Effector CD4-positive, alpha-beta T cell (primary cell): ENCODE measurements at places on chromosomes 4 and X.

DNA sequence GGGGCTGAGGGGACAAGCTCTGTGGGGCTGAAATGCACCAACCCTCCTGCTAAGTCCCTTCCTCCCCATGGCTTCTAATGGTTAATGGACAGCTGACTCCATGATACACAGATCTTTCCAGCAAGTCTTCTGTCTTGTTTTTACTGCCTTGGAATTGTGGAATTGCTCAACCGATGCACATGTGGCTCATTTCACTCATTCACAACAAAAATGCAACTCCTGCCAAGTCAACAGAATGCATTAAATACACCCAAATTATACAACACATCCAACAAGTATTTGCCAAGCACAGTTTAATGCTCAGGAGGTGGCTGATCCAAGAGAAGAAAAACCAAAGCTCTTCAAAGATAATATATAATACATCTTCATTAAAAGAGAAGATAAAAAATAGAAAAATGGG is 61.9 kb upstream of the PAGE4 start:
- DNase-seq = no peak

DNA sequence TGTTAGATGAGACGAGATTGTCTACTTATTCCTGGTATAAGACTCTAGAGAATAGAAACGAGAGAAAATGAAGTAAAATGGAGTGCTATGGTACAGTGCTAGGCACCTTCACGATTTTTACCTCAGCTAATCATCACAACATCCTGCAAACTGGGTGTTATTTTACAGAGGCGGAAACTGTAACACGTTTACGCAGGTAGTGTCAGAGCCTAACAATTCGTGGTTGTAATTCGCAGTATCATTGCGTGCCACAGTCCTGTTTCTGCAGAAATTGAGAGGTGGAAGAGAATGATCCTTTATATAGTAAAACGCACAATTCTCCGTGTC is 383 bp upstream of the TBC1D19 start:
- no peak for DNase-seq

DNA sequence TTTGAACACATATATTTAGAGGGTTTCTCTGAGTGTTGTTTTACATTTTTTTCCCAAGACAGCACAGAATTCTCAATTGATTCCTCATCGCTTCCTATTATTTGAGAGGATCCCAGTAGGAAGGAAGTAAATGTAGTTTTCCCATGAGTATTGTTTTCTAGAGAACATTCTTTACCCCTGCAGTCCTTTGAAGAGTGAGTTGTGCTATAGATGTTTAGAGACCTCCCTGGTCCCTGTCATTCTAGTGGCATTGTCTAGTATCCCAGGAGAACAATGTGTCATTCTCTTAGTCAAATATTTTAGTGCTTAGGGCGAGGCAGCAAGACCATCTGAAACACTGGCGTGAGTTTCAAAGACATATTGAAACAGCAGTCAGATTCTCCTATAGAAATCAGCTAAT is 32.5 kb downstream of the SORBS2 start:
- no peak for DNase-seq

- DNase-seq = no peak
Observed at GRCh38 chr4:154609532-154609931, 2.9 kb downstream of the FGG start.

- no peak for DNase-seq
Observed at GRCh38 chr4:151169900-151170299, 70.5 kb downstream of the RPS3A start.

GRCh38 chr4:81913427-81913879 is 441.7 kb upstream of the RASGEF1B start:
- peak; percentile 33 for DNase-seq

- DNase-seq = no peak
Observed at GRCh38 chr4:160880180-160880579, 1283.6 kb downstream of the FSTL5 start.

GRCh38 chr4:4641661-4642495 is 100.0 kb upstream of the STX18 start:
- DNase-seq = no peak

- no peak for DNase-seq
Observed at GRCh38 chrX:132467026-132467425, 21.8 kb downstream of the MBNL3 start.

- no peak for DNase-seq
Observed at GRCh38 chr4:184280137-184280536, 62.5 kb upstream of the ENPP6 start.

DNA sequence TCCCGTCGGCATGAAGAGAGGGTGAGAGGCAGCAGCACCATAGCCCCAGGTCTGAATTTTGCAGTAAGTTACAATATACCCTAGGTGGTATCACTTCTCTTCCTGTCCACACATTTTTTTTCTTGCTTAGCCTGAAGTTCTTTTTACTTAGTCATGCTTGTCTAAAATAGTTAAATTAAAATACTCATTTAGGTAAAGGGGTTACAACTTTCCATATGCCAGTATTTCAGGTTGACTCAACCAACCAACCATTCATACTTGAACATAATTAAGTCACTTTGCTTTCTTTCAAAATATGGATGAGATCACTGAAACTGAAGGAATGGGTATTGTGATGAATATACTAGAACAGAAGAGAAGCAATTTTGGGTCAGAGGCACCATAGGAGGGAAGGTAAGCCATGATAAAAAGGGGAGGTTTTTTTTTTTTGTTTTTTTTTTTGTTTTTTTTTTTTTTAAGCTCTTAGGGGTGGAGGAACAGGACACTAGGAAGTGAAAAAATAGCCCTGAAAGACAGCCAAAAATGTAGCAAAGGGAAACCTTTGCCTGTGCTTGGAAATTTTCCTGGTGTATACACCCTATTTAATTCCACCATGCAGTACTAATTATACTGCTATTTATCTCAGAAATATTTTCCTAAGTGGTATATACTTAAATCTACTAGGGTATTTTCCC is 41.8 kb downstream of the RPS6KA3 start:
- DNase-seq = no peak

DNA sequence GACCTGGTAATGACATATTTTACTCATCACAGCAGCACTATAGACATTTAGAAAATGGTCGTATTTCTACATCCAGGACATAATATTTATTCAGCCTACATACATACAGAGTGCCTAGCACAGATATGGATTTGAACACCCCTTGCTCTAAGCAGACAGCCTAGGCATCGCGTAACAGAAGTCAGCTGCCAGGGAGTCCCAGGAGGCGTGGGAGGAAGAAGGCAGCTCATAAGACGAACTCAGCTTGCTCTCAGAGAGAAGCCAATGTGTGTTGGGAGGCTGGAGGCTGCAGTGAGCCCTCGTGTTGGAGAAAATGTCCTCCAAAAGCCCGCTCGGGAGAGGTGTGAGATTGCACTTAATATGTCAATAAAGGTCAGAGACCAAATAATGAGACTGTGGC is 131.6 kb downstream of the BCOR start:
- DNase-seq = no peak

- no peak for DNase-seq
Observed at GRCh38 chr4:124018383-124019317, 622.1 kb downstream of the SPRY1 start.

DNA sequence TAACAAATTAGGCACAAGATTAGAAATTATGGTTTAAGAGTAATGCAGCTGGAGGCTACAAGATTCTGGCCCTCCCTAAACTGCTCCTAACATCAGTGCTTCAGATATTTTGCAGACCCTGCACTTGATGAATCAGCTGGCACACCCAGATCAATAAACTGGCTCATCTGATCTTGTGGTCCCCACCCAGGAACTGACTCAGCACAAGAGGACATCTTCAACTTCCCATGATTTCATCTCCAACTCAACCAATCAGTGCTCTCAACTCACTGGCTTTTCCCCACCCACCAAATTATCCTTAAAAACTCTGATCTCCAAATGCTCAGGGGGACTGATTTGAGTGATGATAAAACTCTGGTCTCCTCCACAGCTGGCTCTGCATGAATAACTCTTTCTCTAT is 21.7 kb upstream of the TMEM33 start:
- no peak for DNase-seq

- DNase-seq = no peak
Observed at GRCh38 chrX:103616676-103617186, 9.0 kb downstream of the TCEAL3 start.

DNA sequence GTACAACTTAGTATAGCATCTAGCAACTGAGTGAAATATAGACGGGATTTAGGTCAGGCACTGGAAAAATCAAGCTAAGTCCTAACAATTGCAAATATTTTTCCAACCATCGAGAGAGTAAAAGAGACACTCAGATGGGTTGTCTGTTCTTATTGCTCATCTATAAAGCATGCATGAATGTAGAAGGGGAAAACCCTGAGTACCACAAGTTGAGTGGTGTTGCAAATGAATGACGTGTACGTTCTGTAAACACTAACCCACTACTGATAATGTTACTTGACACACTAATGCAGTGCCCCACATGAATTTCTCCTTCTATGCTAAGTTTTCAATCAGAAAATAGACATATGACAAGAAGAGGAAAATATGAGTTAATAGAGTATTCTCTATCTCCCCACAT is 211.2 kb downstream of the COX18 start:
- no peak for DNase-seq

GRCh38 chr4:152981842-152982241 is 45.7 kb downstream of the FHDC1 start:
- no peak for DNase-seq

DNA sequence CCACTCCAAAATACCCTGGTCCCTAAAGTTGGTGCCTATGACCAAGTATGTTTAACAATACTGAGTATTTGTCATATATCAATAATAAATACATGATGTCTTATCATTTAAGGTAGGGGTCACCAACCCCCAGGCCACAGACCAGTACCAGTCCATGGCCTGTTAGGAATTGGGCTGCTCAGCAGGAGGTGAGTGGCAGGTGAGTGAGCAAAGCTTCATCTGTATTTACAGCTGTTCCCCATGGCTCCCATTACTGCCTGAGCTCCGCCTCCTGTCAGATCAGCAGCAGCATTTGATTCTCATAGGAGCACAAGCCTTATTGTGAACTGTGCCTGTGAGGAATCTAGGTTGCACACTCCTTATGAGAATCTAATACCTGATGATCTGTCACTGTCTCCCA is 126.2 kb downstream of the HNRNPD start:
- no peak for DNase-seq

DNA sequence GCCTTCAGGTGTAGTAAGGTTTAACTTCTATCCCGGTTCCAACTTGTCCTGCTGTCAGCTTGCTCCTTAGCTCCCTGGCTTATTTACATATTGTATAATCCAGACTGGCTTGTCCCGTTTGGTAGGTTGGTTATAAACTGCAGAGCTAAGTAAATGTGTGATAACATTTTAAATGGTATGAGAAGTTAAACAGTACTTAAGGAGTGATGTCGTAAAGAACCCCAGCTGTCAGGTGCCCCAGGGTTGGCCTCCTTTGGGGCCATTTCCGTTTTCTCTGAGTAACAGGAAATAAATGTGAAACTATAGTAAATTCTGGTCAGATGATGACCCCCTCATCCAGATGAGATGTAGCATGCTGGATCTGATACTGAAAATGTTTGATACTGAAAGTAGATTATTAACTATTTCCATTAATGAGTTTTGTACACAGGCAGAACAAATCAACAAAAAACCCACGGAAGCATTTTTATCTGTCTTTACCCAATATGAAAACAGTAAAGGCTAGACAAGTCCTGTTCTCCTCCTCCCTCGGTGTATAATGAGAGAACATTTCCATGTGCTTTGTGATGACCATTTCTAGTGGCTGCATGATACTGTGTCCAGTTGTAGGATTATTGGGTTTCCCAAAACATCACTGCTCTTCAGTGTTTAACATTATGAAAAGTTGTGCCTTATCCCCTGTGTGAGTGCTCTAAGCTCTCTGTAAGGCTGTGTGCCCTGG is 22.4 kb downstream of the GAB1 start:
- DNase-seq = no peak

GRCh38 chr4:71857713-71858451 is 74.0 kb upstream of the GC start:
- no peak for DNase-seq

- DNase-seq = no peak
Observed at GRCh38 chrX:27995611-27996010, 14.4 kb upstream of the DCAF8L1 start.

- DNase-seq = no peak
Observed at GRCh38 chr4:85486425-85487086, 11.6 kb downstream of the ARHGAP24 start.

DNA sequence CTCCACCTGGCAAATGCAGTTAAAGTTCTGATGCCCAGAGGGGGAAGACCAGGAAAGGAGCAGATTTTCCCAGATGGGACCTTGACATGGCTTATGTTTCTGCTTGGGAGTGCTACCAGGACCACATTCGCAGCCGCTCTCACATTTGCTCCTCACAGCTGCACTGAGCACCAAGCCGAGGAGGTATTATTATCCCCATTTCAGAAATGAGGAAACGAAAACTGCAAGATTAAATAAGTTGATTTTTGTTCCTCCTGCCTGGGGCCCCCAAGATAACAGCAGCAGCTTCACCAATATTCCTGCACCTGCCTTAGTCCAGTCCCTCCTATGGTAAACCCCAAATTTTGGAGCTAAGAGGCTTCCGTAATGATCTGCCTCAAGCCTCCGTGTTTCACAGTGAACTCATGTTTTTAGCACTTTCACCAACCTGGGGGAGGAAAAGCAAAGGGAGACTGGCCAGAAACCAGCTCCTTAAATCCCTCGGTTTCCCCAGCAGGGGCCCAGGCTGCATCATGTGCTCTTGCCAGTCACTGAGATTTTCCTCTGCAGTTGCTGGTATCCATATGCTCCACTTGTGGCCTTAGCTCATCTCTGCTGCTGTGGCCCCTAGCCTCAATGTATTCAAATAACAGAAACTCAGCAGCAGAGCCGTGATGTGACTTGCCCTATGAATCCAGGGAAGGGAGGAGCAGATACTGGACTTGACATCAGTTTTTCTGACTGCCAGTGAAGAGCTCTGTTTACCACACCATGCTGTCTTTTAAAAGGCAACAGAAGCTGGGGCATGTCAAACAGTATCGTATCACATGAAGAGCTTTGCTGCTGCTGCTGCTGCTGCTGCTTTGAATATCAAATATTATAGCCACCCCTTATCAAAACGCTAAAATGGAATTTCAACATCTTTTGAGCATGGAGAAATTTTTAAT is 95.5 kb upstream of the KLHL13 start:
- no peak for DNase-seq

GRCh38 chr4:73864365-73864764 is 4.8 kb upstream of the CXCL1 start:
- no peak for DNase-seq

- DNase-seq = no peak
Observed at GRCh38 chr4:116925900-116926457, 159.4 kb downstream of the TRAM1L1 start.

- no peak for DNase-seq
Observed at GRCh38 chr4:98605216-98605615, 53.2 kb downstream of the TSPAN5 start.

DNA sequence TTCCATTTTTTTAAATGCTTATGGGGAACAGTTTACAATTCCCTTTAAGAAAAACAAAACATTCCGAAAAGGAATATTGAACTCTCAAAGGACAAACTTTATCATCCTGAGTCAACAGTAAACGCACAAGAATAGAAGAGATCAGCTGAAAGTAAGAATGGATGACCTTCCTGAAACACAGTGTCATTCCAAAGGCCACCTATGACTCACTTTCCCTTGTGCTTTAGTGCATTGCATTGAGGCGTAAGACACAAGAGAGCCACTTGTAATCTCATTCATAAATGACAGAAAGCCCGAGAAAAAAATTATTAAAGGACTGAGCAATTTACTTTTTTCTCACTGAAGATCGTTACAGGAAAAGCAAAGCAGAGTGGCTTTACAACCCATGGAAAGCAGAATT is 1062.4 kb upstream of the DIAPH2 start:
- DNase-seq = no peak
